ENCODE measurements at places on chromosomes 12 and 14.

DNA sequence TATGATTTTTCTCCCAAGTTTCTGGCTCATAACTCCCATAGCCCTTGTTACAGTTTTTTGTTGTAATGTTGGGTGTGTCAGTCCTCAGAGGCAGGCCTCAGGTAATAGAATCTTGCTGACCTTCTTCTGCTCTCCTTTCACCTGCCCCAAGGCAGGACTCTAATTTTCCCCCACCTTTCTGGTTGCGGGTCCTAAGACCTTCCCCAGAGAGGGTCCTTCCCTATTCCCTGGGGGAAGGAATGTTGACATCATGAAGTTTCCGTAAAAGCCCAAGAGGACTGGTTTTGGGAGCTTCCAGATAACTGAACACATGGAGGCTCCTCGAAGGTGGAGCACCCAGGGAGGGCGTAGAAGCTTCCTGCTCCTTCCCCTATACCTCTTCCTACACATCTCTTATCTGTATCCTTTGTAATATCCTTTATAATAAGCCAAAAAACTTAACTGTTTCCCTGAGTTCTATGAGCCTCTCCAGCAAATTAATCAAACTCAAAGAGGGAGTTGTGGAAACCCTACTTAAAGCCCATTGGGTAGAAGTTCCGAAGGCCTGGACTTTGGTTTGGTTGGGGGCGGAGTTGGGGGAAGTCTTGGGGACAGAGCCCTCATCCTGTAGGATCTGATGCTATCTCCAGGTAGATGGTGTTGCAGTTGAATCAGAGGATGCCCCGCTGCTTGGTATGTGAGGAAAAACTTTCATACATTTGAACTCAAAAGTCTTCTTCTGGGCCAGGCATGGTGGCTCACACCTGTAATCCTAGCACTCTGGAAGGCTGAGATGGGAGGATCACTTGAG lies 9.0 kb upstream of the TMED10 start:
- DNase-seq: no peak

- DNase-seq: no peak
These were observed 543 bp upstream of the GLIPR1 start for GRCh38 chr12:75479963-75480461.

DNA sequence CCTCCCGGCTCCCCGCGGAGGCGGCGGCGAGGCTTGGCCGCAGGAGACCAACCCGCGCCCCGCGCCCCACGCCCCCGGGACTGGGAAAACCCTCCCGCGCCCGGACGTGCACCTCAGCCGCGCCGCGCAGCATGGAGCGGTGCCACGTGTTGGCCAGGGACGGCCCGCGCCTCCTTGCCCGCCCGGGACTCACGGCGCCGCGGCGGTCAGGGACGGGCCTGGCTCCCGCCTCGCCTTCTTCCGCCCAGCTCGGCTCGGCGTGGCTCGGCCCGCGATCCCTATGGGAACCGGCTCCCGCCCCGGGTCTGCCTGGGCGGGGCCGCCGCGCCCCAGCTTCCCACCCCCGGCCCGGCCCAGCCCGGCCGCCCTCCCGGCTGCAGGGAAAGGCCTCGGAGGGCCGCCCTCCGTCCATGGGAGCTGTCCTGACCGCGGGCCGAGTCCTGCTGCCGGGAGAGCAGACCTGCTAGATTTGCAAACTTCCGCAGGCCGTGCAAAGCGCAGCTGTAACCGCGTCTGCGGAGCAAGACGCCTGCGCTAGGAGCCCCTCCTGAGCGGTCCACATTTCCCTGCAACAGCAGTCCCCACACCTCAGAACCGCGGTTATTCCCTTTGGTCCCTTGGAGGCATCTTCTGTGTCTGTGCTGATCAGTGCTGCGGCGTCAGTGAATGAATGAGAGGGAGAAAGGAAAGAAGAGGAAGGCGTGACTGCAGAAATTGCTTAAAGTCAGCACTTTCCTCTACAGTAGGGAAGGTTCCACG lies at the start of gene CDKL1:
CDKL1 (minus strand) TSS at position 251 of the 759 bp plus-strand sequence. CDS start 1,013 bp downstream, outside the sequence.
- DNase-seq: no peak

GRCh38 chr12:112518365-112518735 lies 99.6 kb downstream of the PTPN11 start:
- DNase-seq: no peak

- no peak for DNase-seq
These were observed 17.5 kb upstream of the ATF1 start for GRCh38 chr12:50746431-50746830.

DNA sequence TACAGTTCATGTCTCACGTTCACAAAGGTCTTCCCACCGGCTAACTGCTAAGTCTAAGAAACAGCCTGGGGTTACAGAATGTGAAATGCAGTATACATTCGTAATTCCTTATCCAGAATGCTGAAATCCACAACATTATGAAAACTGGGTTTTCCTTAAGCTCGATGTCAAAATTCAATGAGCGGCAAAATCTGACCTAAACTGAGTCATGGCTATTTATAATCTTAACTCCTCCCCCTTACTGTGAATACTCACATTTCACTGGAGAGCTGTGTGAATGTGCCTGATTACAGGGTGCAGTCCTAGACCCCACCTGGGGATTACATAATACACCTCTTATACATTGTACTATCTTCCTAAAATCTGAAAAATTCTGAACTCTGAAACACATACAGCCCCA lies 35.3 kb downstream of the STX2 start:
- no peak for DNase-seq
